ENCODE measurements at places on chromosomes 2 and 18.

DNA sequence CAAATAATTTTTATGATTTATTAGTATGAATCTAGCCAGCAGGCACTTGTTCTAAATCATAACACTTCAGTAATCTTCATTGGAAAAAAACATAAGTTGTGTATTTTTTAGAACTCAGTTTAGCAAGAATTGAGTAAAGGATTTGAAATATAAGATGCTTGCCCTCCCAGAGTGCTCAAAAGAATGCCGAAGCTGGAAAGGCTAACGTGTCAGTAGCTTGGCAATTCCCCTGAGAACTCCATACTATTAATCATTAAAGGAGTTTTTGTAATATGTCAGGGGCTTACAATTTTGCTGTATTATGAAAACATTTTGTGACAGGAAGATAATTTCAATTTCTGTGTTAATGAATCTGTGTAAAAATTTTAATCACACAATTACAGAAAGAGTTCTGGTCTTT, 122.7 kb downstream of the GULP1 start:
- no peak for DNase-seq

- DNase-seq, result no peak
Observed at GRCh38 chr2:199019898-199020507, 437.7 kb downstream of the SATB2 start.

- no peak for DNase-seq
Observed at GRCh38 chr2:196989496-196989895, 63.0 kb upstream of the PGAP1 start.

GRCh38 chr2:95292623-95293260, 4.4 kb upstream of the KCNIP3 start:
- DNase-seq, result no peak

- DNase-seq, result no peak
Observed at GRCh38 chr2:69958480-69958879, 3.0 kb downstream of the ASPRV1 start.

GRCh38 chr2:188695953-188696352, 278.2 kb upstream of the COL3A1 start:
- DNase-seq, result no peak

- DNase-seq, result no peak
Observed at GRCh38 chr2:216936954-216937357, 77.1 kb upstream of the TNP1 start.

DNA sequence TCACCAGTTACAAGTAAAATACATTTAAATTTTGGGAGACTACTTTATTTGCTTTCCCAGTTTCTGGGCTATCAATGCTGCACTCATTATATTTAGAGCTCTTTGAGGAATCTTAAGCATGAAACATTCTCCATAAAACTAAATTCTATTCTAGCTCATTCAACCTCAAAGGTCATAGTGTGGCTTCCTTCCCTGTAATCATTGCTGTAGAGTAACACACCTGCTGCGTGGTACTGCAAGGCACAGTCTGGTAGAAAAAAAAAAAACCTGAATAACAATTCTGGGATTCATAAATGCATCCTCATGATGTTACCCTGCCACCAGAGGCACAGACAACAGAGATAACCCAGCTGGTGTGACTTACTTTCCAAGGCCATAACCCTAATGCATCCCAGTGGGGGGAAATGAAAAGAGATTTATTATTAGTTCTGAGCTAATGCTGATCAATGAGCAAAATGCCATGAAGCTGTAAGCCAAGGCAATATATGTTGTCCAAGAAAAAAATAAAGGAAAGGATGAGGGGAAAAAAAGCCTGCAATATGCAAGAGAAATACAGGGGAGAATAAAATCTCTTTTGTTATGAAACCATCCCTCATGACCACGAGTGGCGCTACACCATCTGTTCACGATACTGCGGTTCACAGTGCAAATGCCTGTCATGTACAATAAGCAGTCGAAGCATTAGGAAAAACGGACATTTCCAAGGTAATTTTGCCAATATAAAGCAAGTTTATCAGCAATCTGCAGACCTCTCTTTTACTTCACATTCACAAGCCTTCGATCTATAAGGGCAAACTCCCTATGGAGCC, 1481.6 kb upstream of the PIK3C3 start:
- DNase-seq, result no peak

DNA sequence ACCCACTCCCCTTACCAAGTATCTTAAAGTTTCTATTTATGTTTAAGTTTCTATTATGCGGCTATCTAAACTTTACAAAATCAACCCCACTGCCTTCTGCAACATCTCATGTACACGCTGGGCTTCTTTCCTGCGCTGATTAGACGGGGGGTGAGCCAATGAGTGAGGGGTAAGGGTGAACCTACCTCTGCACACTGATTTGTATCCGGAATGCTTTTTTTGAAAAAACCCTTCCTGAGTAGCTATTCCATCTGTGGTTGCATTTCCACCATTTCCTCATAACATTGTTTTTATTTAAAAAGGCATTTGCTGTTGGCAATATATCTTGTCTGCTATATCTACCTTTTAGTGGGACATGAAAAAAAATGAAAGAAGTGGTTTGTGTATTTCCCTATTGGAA, 6.3 kb downstream of the ALPG start:
- no peak for DNase-seq

GRCh38 chr2:121095257-121096080, 189.5 kb downstream of the TFCP2L1 start:
- no peak for DNase-seq

GRCh38 chr2:218873359-218874194, 7.1 kb upstream of the WNT10A start:
- DNase-seq, result no peak

DNA sequence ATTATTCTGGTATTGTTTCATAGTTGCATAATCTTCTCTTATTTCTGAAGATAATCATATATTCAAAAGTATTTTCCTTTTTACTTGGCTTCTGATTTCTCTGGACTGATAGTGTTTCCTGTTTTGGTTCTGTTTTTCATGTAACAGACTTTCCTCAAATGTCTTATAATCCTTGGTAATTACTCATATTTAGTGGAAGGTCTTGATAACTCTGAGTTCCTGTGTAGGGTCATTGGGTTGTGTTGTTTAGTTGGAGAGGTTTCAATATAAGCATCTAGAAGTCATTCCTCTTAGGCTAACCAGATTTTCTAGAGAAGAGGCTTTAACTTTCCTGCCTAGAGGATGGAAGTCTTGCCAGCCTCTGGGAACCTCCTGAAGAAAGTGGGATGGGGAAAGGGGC, 23.8 kb downstream of the MFSD6 start:
- DNase-seq, result no peak

All from stimulated activated CD4-positive, alpha-beta T cell treated with anti-CD3 and anti-CD28 coated beads, Interleukin-4, amount 100 ng/mL, for 48 hours (primary cell).